Cortex of kidney (tissue), 1 donor: ENCODE measurements at places on chromosomes 3 and 15.

DNA sequence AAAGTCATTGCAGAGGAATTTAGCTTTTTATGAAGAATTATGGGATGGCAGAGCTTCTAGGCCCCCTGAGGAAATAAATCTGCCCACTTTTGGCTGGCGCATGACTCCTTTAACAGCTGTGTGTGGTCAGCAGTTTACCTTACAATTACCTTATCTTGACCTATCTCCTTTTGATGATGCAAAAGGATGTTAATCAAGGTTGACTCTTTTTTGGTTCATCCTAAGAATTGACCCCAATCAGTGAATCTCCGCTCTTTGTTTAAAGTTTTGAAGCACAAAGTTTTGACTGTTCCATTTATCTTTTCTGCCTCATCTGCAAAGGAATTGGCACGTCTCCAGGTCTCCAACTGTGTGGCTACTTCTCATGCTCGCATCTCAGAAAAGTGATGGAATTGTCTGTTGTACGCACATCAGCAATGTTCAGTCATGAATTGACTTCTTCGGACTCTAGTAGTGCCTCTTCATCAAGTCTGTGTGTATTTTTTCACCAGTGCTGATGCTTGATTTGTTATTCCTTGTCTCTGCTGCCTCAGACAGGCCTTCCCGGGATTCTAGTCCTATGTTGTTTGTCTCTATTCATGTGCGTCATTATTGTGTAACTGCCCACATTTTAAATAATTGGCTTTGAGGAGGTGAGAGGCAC is 196.2 kb upstream of the CFAP20DC start:
- DNase-seq, result no peak

GRCh38 chr15:73746261-73746660 is 6.9 kb downstream of the INSYN1 start:
- no peak for DNase-seq

- no peak for DNase-seq
These were observed 8.0 kb upstream of the KBTBD8 start for GRCh38 chr3:66989860-66990696.

GRCh38 chr15:100022806-100023205 is 289.6 kb upstream of the LYSMD4 start:
- DNase-seq, result no peak

- DNase-seq, result no peak
These were observed 4.6 kb upstream of the SAMMSON start for GRCh38 chr3:69994919-69995318.

GRCh38 chr3:71810056-71810455 is 25.1 kb upstream of the PROK2 start:
- no peak for DNase-seq

GRCh38 chr3:149454746-149455145 is 19.8 kb upstream of the TM4SF4 start:
- DNase-seq, result no peak

- DNase-seq, result no peak
These were observed 550.6 kb upstream of the NECTIN3 start for GRCh38 chr3:110521019-110521418.

GRCh38 chr3:195106418-195106906 is 164.5 kb downstream of the XXYLT1 start:
- DNase-seq, result no peak

- DNase-seq, result no peak
These were observed 4.0 kb downstream of the NEDD4 start for GRCh38 chr15:55989383-55989782.

- no peak for DNase-seq
These were observed 23.2 kb downstream of the SELENOT start for GRCh38 chr3:150626148-150626930.

GRCh38 chr3:15428539-15428938 is 1.1 kb downstream of the EAF1 start:
- DNase-seq, result no peak

GRCh38 chr15:39092761-39093160 is 488.1 kb upstream of the THBS1 start:
- no peak for DNase-seq

GRCh38 chr15:85064710-85065109 is 83.1 kb downstream of the PDE8A start:
- DNase-seq, result no peak

GRCh38 chr3:47605652-47606051 is 27.0 kb upstream of the CSPG5 start:
- DNase-seq, result no peak

DNA sequence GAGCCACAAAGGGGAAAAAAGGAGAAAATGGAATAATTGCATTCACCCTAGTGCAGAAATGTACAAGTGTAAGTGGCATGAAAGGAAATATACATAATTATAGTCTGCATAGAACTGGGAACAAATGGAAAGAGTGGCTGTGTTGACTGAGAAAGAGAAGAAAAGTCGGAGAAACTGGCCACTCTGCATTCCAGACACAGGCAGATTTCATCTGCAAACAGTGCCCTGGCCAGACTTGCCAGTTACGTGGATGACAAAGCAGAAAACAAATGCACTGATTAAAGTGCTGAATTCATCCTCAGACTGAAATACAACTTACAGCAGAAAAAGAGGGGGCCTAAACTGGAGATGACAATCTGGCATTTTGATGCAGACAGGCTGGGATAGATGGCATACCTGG is 129.8 kb downstream of the FGF12 start:
- no peak for DNase-seq

DNA sequence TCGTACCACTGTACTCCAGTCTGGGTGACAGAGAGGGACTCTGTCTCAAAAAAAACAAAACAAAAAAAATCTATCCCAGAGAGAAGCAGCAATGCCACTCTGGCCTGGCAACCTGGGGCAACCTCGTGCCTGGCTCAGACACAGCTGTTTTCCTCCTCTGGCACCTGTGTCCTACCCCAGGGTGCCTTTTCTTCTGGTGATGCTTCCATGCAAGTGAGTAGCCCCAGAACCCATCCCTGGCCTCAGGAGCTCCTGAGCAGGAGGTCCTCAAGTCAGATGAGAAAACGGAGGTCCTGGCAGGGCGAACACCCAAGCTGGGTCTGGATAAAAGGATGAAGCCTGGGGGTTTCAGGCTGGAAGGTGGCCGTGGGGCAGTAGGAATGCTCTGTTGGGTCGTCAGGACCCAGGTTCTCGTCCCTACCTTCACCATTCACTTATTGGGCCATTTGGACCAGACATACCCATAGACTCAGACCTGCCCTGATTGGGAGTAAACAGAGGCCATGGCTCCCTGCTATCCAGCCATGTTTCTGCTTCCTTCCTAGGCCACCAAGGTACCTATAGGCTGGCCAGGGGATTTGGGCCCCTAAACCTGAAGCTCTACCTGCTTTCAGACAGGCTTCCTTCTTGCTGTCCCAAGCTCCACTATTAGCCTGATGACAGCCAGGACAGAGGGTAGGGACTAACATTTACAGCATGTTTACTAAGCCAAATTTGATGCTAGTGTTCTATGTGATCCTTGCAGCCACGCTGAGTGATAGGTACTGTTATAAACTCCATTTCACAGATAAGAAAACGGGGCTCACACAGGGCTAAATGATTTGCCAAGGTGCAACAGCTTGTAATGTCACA is 102.2 kb downstream of the DAPK2 start:
- DNase-seq, result no peak

DNA sequence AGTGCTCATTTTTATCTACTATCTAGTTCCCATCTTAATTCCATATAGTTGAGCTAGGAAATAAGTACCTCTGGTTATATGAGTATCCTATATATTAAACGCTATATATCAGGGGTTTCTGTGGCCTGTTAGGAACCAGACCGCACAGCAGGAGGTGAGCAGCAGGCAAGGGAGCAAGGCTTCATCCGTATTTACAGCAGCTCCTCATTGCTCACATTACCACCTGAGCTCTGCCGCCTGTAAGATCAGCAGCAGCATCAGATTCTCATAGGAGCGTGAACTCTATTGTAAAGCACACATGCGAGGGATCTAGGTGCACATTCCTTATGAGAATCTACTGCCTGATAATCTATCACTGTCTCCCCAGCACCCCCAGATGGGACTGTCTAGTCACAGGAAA is 23.0 kb downstream of the GSK3B start:
- DNase-seq, result no peak

DNA sequence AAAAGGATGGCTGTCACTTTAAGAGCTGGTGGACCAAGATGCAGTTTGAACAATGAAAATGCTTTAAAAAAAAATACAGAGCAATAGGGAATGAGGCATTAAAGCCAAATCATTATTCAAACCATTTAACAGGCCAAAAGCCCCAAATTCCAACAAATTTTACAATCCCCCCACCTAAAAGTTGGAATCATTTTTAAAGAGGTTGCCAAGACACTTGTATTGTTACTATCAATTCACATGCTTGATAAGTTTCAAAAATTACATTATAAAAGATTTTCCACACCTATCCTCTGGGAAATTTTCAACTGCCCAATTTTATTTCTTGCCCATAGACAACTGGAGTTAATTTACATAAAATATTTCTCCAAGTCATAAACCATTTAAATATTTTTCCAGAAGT is 192.3 kb upstream of the ARHGEF26 start:
- DNase-seq, result no peak

DNA sequence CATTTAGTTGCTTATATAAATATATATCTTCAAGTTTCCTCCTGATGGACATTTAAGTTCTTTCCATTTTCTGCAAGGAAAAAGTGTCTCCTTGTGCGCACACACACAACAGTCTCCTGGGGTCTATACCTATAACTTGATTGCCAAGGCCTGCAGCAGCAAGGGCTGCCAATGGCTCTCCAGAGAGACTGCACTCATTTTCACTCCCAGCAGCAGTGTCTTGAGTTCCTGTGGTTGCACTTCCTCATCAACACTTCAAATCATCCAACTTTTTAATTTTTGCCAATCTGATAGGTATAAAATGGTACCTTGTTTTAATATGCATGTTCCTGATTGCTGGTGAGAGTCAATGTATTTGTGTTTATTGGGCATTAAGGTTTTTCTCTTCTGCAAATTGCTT is 23.1 kb downstream of the TNFAIP8L3 start:
- DNase-seq, result no peak

- no peak for DNase-seq
These were observed 87.5 kb upstream of the P3H2 start for GRCh38 chr3:190208196-190208595.

DNA sequence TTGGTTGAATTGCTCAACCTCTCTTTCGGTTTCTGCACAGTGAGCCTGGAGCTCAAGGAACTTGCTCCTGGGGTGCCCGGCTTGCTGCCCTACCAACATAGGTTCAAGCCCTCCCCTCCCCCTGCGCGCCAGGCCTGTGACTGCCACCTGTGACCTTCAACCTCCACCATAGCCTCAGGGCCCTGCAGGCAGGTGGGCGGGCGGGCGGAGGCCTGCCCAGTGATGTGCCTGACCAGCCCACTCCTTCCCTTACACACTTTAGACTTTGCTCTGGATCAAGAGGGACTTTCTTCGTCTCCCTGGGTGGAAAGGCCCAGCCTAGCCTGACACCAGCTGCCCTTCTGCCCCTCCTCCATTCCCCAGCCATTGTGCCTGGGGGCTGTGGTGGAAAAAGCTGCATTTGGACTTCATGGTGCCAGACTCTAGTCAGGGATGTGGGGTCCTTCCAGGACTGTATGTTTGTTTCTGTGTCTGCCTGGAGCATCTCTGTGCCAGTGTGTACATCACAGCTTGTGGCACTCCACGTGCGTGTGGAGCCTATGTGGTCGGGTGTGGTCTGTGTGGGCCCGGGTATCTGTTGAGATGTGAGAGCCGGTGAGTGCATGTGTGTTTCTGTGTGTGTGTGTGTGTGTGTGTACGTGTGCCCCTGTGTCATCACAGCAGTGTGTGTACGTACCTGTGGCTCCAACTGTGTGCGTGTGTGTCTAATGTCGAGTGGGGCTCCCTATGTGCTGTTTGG is 9.5 kb downstream of the PRKCD start:
- DNase-seq, result no peak

DNA sequence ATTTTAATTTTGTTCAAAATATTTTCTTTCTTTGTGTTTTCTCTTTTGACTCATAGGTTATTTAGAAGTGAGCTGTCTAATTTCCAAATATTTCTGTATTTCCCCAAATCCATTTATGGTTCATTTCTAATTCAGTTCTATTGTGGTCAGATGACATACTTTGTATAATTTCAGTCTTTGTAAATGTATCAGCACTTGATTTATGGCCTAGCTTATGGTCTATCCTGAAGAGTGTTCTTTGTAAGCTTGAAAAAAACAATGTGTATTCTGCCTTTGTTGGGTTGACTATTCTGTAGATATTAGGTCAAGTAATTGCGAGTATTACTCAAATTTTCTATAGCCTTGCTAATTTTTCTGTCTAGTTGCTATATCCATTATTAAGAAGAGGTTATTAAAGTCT is 311.2 kb downstream of the OCA2 start:
- no peak for DNase-seq

GRCh38 chr15:92818651-92819277 is 81.4 kb upstream of the CHD2 start:
- no peak for DNase-seq

- DNase-seq, result no peak
These were observed 22.3 kb downstream of the NKIRAS1 start for GRCh38 chr3:23894254-23895061.

- no peak for DNase-seq
These were observed 164.7 kb downstream of the PGPEP1L start for GRCh38 chr15:98842973-98843285.

GRCh38 chr3:29281344-29282241 is 722 bp downstream of the RBMS3 start:
- DNase-seq, result no peak

- no peak for DNase-seq
These were observed 27.5 kb downstream of the AVEN start for GRCh38 chr15:34011481-34011880.

- no peak for DNase-seq
These were observed 4.1 kb downstream of the MYL3 start for GRCh38 chr3:46859001-46859710.

GRCh38 chr3:8143186-8143585 is 358.4 kb upstream of the LMCD1 start:
- DNase-seq, result no peak

- DNase-seq, result no peak
These were observed 84.8 kb upstream of the IQSEC1 start for GRCh38 chr3:13157986-13158385.

GRCh38 chr15:71256934-71257664 is 141.8 kb downstream of the THSD4 start:
- no peak for DNase-seq
